ENCODE measurements at places on chromosomes 2 and 18.

DNA sequence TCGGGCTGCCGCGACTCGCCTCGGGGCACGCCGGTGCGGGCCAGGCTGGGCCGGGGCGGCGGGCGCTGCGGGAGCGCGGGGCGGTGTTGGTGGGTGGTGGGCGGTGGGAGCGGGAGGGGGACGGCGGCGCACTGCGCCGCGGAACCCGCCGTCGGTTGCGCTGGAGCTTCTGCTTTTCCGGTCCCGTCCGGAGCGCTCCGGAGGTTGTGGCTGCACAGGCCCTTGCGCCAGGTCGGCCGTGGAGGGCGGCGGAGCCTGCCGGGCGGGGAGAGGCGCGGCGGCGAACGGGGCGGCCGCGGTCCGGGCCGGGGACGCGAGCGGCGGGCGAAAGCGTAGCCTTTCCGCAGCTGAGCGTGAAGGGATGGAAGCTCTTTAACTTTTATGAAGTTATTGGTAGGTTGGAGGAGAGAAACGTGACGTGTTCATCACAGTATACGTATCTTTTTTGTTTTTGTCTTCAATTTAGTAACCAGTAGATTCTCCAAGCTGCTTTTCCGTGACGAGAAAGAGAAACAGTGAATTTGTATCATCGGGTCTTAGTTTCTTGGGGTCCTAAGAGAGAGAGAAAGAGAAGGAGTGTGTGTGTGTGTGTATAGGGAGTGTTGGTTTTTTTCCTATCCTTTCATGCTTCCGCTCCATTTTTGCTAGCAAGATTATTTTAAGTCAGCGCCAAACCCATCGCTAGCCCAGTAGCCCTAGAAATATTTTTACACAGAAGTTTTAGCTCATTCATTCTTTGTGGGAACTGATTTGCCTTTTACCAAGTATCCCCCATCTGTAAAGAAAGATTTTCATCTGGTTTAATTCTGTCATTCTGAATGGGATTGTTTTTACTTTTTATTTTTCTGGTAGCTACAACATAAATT, 535 bp downstream of the ATG4B start:
- no peak for DNase-seq

DNA sequence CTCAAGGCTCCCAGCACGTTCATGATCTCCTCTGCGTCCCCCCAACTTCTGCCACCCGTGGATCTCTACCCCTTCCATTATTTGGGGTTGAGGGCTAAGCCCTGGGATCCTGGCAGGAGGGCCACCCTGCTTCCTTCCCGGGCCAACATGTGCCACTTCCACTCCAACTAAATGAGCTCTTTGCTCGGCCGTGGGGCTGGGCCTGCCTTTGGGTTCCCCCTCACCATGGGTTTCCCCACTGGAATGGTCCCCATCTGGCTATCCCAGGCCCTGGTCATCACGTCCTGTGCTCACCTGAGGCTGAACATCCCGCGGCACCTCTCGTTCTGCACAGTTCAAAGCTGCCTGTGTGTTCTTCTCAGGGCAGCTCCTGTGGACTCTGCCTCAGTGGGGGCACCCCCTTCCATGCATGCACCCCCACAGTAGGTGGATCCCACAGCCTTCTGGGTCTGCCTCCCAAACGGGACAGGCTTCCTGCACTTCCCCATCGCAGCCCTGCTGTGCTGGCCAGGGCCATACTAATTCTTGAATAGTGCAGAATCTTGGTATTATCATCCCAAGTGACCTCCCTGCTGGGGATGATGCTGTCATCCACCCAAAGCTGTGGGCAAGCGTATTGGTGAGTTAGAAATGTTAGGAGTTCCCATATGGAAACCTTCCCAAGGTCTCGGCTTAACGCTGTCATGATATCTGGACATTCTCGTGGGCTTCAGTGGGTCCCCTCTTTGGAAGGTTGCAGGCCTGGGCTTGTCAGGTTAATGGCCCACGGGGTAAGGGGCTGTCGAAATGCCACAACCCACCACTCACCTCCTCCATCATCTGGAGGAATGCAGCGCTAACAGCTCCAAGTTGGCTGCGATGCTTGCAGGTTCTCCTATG, 150.5 kb upstream of the TWIST2 start:
- DNase-seq = no peak

- no peak for DNase-seq
Measured at GRCh38 chr2:207238831-207239701, 73.3 kb upstream of the KLF7 start.

DNA sequence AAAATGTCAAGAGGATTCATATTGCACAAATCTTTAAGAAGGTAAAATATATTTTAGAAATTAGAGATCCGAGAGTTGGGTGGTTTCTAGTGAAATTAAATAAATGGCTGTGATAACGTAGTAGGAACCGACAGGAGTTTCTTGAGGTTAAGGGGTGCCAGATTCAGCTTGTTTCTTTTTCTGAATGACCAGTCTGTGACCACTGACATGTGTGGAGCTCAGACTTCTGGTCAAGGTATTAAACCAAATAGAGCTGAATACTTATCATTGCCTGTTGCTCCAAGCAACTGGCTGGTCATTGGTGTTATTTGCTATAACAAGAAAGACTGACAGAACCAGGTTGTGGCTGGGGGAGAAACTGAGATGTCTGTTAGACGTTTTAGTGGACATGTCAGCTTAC, 408.2 kb upstream of the HS6ST1 start:
- no peak for DNase-seq

GRCh38 chr18:66377291-66377690, 226.6 kb downstream of the CDH19 start:
- DNase-seq = no peak

DNA sequence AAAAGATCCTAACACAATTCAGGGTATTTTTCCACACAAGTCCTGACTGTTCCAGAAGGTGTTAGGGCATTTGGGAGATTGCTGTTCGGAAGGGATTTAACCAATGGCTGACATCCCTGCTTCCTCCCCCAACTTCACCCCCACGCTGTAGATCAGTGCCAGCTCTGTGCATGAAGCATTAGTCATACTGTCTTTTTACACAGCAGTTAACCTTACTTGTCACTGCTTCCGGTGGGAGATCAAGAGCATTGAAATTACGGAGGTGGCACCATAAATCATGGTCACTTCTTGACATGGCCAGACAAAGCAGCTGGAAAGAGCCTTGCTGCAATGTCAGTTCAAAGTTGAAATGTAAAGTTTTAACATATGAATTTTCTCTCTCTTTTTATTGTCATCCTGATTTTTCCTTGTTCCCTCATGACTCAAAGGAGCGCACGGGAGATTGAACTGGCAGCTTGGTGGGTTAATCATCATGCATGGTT, 70.2 kb downstream of the HRH4 start:
- DNase-seq = no peak

- DNase-seq = no peak
Measured at GRCh38 chr2:112001942-112002341, 53.1 kb upstream of the TMEM87B start.

DNA sequence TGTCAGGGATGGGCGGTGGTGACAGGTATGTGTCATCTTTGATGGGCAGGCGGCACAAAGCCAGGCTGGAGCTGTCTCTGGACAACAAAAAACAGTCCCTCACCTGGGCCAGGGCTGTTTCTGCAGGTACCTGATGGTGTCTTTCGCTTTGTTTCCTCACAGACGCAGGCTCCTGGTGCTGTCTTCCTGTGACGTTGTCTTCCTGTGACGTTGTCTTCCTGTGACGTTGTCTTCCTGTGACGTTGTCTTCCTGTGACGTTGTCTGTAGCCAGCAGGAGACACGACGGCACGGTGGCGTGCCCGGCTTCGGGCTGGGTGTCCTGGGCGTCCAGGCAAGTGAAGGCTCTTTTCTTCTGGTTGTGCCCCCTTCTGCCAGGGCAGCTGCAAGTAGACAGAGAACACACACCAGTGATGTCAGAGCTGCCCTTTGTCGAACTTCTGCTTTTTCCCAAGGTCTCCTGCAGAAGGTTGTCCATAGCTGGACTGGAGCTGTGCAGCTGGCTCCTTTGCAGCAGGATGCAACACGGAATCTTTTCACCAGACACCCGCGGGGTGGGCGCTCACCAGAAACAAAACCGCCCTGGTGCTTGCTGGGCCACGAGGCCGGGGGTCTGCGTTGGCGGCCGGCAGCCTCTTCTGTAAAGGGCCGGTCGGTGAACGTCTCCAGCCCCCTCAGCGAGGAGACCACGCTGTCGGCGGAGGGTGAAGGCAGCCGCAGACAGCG, 21.1 kb downstream of the GPR35 start:
- DNase-seq = no peak

GRCh38 chr2:221153226-221153625, 418.9 kb downstream of the EPHA4 start:
- DNase-seq = no peak

DNA sequence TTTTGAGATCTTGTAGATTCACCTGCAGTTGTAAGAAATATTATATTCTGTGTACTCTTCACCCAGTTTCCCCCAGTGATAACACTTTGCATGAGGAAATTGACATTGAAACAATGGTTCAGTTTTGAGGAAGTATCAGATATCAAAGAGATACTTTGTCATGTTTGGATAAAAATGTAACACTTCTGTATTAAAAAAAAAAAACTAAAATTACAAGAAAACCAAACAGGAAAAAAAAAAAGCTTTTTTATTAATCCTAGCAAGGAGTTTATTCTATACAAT, 204.0 kb downstream of the ARL4C start:
- peak; percentile 33 for DNase-seq

DNA sequence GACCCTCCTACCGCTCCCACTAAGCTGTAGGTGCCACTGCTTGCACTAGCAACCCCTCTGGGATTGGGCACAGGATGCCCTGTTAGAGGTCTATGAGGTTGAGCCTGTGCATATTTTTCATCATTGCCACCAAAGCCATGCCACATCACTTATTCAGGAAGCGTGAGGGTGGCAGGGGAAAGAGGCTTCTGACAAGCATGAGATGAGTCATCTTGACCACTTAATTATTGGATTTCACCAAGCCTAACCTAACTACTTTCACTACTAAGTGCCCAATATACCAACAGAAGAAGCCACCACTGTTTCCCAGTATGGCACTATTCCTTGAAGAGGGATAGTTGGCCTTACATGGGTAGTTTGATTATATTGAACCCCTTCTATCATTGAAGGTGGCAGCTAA, 181.3 kb upstream of the EPHA4 start:
- DNase-seq = no peak

- no peak for DNase-seq
Measured at GRCh38 chr2:40401896-40402295, 50.0 kb downstream of the SLC8A1 start.

GRCh38 chr18:22283397-22283796, 114.0 kb downstream of the GATA6 start:
- DNase-seq = no peak

DNA sequence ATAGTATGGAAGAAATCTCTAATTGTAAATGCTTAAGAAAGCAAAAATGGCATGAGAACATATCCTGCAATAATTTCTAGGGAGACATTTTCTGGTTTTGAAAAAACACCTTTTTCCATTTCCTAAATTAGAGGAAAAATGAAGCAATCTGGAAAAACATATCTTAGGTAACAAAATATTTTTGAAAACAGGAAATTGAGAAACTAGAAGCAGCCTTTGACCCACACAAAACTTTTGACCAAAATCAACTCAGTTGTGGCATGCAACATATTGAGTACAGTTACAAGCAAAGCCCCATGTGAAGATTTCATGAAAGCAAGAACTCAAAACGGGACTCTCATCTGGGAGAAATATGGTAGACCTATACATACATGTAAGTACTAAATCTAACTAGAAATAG, 28.6 kb upstream of the CHAC2 start:
- DNase-seq = no peak
